ENCODE measurements at places on chromosomes 5 and 9.

GRCh38 chr9:18360005-18360404 lies 113.9 kb upstream of the ADAMTSL1 start:
- no peak for DNase-seq

GRCh38 chr9:137679249-137679648 lies 60.4 kb downstream of the EHMT1 start:
- DNase-seq = no peak

- no peak for DNase-seq
Measured at GRCh38 chr5:137392261-137392660, 106.9 kb downstream of the SPOCK1 start.

- DNase-seq = no peak
Measured at GRCh38 chr5:163350083-163350482, 87.3 kb upstream of the CCNG1 start.

GRCh38 chr9:113536483-113537228 lies 73.1 kb downstream of the RGS3 start:
- peak; percentile 95 for DNase-seq

DNA sequence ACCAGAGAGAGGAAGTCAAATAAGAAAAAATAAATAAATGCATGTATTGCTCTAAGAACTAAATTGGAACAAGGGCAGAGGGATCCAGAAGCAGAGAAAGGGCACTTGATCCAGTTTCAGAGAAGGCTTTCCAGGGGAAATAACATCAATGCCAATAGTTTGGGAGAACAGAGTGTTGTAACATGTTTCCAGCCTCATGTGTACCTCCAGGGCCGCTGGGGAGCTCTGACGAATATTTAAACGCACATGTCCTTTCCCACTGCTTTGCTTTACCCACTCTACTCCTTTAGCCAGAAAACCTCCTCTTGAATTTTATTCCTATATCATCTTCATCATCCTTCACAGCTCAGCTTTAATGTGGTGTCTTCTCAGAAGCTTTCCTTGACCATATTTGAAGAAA lies 233.7 kb downstream of the ENC1 start:
- DNase-seq = no peak

DNA sequence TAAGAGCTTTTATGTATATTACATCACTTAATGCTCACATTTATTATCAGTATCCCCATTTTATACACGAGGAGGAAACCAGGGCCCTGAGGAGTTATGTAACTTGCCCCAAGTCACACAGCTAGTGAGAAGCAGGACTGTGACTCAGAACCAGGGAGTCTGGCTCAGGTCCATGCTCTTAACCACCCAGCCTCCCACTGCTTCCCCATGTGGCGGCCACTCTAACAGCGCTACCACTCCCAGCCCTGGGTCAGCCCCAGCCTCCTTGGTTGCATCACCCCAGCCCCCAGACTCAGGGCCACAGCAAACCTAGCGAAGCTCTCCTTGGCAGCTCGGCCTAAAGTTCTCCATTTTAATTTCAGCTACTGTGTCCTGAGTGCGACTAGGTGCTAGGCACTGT lies 159.1 kb downstream of the PAX5 start:
- DNase-seq = no peak

DNA sequence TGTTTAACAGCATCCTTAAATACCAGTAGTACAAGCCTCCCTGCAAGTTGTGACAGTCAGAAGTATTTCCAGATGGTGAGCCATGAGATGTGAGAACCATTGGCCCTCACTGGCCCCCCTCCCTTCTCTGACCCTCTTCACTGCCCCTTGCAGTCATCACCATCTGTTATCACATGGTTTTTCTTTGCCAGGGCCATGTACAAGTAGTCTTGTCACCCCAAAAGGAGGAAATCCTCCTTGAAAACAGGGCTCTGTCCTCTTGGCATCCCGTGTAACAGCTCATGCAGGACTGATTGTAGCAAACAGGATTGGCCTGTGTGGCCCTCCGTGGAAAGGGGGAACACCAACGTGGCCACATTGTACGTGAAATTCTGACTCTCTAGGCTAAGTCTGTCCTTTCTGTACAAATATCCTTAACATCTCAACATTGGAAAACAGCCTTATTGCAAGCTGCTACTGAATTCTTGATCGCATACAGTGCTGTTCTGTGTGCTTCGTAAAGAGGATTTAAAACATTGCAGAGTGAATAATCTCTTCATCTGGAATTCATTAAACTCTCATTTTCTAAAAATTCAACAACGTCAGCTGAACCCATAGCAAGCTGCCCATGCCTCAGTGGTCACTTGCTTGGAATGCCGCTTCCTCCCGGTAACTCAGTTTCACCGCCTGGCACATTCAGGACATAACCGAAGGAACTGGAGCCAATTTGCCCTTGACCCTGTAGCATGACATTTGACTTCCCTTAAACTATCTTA lies 171.7 kb downstream of the ATPSCKMT start:
- DNase-seq = peak; percentile 50
